ENCODE measurements at places on chromosomes 11 and 22. TPM values are rescaled to one million over a fixed set of nuclear protein-coding genes. Genes with fewer than 3 reads are reported as not detected.

GRCh38 chr11:115739878-115740277 is 235.7 kb upstream of the CADM1 start:
- H3K27me3 ChIP-seq = no peaks in the 10 kb centered on the region
- no peaks in the 10 kb centered on the region for H3K4me1 ChIP-seq
- no peaks in the 10 kb centered on the region for H3K36me3 ChIP-seq
- H3K4me3 ChIP-seq = no peak overlapping the region
- H3K27ac ChIP-seq = no peak overlapping the region

DNA sequence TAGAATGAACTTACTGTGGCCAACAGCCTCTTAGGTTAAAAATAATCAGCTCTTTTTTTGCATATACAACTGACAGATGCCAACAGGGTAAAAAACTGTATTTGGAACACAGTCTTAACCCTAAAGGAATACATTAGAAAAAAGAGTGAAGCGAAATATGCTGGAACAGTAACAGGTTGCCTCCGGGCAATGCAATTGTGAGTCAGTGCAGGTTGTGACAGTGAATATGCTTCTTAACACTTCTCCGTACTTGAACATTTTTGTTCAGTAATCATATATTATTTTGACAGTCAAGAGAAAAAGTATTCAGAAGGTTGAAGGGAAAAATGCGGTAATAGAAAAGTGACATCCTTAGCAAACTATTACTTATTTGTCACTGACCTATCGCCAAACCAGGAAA is 98.5 kb downstream of the DBX1 start:
- H3K27ac ChIP-seq = no peak overlapping the region
- H3K36me3 ChIP-seq = no peaks in the 10 kb centered on the region
- DNase-seq = no peak
- no peaks in the 10 kb centered on the region for H3K4me1 ChIP-seq
- H3K27me3 ChIP-seq = no peaks in the 10 kb centered on the region

DNA sequence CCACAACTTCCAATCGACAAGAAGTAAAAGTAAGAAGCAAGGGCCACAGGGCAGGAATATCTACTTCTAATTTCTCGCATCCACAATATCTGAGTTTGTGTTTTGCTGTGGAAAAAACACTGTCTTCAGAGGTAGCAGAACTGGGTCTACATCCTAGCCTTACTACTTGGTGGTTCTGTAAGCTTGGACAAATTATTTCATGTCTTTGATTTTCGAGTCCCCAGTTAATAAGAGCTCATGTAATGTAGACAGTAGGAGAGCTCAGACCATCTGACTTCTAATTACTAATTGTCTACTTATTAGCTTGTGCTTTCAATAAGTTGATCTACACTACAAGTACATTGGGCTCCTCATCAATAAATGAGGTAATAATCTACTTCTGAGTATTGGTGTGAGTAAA is 13.3 kb upstream of the HBE1 start:
- H3K27me3 ChIP-seq = no peaks in the 10 kb centered on the region
- H3K36me3 ChIP-seq = no peaks in the 10 kb centered on the region
- no peaks in the 10 kb centered on the region for H3K4me1 ChIP-seq
- no peak overlapping the region for H3K4me3 ChIP-seq
- no peak overlapping the region for H3K27ac ChIP-seq
- no peak for DNase-seq

DNA sequence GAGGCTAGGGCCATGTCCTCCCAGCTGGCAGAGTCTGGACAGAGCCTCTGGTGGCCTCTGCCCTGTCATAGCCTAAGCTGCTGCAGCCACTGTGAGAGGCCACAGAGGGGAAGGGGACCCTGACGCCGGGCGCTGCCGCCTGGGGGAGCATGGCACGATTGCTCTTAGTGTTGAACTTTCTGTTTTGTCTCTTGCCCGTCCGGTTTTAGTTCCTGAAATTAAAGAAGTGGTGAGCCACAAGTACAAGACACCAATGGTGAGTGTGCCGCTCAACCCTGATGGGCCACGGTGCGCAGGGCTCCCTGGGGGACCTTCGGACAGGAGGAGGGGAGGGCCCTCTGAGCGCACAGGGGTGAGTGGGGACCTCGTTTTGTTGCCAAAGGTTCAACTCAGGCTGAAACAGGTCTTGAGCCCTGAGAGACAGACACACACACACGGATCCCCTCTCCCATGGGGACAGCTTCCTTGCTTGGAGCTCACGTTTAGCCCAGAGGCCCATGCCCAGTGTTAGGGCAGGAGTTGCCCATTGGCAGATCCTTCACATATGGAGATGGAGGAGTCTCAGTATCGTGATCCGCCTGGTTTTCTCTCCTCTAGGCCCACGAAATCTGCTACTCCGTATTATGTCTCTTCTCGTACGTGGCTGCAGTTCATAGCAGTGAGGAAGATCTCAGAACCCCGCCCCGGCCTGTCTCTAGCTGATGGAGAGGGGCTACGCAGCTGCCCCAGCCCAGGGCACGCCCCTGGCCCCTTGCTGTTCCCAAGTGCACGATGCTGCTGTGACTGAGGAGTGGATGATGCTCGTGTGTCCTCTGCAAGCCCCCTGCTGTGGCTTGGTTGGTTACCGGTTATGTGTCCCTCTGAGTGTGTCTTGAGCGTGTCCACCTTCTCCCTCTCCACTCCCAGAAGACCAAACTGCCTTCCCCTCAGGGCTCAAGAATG is 23.8 kb downstream of the MYBPC3 start:
- no peaks in the 10 kb centered on the region for H3K36me3 ChIP-seq
- no peak overlapping the region for H3K27ac ChIP-seq
- H3K4me3 ChIP-seq = no peak overlapping the region
- no peaks in the 10 kb centered on the region for H3K27me3 ChIP-seq
- no peaks in the 10 kb centered on the region for H3K4me1 ChIP-seq

GRCh38 chr22:24191381-24191841 is 10.1 kb downstream of the SUSD2 start:
- no peaks in the 10 kb centered on the region for H3K36me3 ChIP-seq
- no peaks in the 10 kb centered on the region for H3K27me3 ChIP-seq
- H3K4me1 ChIP-seq = no peaks in the 10 kb centered on the region
- no peak overlapping the region for H3K4me3 ChIP-seq

DNA sequence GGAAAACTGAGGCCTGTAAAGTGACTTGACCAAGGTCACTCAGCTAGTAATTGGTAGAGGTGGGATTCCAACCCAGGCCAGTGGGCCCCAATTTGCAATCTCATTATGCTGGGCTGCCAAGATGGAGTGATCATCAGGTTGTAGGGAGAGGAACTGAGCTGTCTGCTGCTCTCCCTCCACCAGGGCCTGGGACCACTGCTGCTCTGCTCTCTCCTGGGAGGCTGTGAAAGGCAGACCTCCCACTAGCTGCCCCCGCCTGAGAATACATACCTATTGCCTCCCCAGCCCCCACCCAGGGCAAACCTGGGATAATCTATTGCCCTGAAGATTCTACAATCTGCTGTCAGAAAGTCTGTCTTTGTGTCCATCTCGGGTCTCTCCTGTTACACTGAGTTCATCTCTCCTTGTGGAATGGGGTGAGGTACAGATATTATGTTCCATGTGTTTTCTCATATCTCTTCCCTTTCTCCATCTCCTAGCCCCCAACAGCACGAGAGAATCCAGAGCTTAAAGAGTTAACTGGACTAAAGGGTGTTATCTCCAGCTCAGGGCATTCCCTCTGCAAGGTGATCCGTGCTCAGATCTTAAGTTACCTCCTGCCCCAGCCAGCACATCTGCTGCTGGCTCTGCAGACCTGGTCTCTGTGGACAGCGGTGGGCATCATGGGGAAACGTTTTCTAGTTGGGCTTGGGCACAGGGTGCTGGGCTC is 5.6 kb downstream of the NECTIN1 start:
- no peaks in the 10 kb centered on the region for H3K27me3 ChIP-seq
- H3K27ac ChIP-seq = no peak overlapping the region
- peaks cover 8% of the 10 kb centered on the region for H3K4me1 ChIP-seq
- H3K4me3 ChIP-seq = no peak overlapping the region

- no peaks in the 10 kb centered on the region for H3K36me3 ChIP-seq
- H3K27ac ChIP-seq = no peak overlapping the region
- H3K4me3 ChIP-seq = no peak overlapping the region
- DNase-seq = no peak
- no peaks in the 10 kb centered on the region for H3K4me1 ChIP-seq
- H3K27me3 ChIP-seq = no peaks in the 10 kb centered on the region
These were observed 144.9 kb downstream of the BCR start for GRCh38 chr22:23325183-23325582.

- no peaks in the 10 kb centered on the region for H3K27me3 ChIP-seq
- DNase-seq = no peak
- no peak overlapping the region for H3K4me3 ChIP-seq
- H3K27ac ChIP-seq = no peak overlapping the region
- no peaks in the 10 kb centered on the region for H3K36me3 ChIP-seq
These were observed 1.8 kb upstream of the NFAM1 start for GRCh38 chr22:42433754-42434682.

DNA sequence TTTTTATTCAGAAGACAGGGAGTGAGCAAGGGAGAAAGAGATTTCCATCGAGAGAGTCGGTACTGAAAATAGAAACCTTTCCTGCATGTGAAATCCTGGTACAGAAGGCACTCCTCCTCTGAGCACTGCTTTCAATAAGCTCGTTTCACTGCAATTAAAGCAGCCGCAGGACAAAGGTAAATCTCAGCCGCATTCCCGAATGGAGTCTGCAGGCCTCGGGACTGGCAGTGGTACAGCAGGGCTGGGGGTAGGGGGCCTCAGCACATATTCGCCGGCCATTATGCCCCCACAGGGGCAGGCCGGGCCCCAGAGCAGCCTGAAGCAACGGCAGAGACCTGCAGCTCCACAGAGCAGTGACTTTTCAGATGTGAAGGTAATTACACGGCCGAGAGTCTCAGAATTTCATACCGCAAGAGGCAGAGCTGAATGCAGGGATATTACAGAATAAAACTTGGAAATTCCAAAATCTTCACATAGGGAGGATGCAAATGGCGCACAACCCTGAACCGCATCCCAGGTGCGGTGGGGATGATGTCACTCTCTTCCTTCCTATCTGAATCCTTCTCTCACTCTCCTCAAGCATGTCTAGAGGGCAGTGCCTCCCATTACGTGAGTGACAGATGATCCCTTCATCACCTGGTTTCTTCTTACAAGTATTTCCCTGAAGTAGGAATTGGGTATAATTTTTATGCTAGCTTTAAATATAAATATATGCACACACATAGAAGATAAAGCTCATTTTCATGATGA is 622.1 kb downstream of the OPCML start:
- no peaks in the 10 kb centered on the region for H3K36me3 ChIP-seq
- H3K4me1 ChIP-seq = no peaks in the 10 kb centered on the region
- no peak for DNase-seq
- H3K27me3 ChIP-seq = no peaks in the 10 kb centered on the region
- no peak overlapping the region for H3K27ac ChIP-seq

- no peak overlapping the region for H3K27ac ChIP-seq
- no peaks in the 10 kb centered on the region for H3K4me1 ChIP-seq
- H3K4me3 ChIP-seq = no peak overlapping the region
- H3K36me3 ChIP-seq = no peaks in the 10 kb centered on the region
These were observed 241.4 kb downstream of the BRD1 start for GRCh38 chr22:49586244-49586748.

DNA sequence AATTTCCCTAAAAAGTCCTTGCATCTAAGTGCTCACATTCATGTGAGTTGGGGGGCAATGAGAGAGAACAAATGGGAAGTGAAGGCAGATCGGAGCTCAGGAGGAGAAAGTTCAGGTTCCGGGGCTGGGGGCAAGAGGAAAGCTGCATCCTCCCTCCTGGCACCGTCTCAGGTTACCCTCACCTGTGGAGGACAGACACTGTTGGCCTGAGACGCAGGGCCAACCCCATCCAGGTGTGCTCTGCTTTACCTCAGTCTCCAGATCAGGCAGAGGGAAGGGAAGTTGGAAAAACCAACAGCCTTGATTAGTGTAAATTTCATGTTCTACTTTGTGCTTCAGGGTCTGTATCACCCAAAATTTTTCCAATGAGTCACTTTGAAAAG is 146.9 kb downstream of the TRIM29 start:
- no peak overlapping the region for H3K4me3 ChIP-seq
- H3K36me3 ChIP-seq = no peaks in the 10 kb centered on the region
- no peaks in the 10 kb centered on the region for H3K4me1 ChIP-seq
- no peak for DNase-seq
- H3K27me3 ChIP-seq = no peaks in the 10 kb centered on the region

- no peaks in the 10 kb centered on the region for H3K4me1 ChIP-seq
- no peaks in the 10 kb centered on the region for H3K36me3 ChIP-seq
These were observed 159.6 kb upstream of the E2F8 start for GRCh38 chr11:19400296-19400695.

DNA sequence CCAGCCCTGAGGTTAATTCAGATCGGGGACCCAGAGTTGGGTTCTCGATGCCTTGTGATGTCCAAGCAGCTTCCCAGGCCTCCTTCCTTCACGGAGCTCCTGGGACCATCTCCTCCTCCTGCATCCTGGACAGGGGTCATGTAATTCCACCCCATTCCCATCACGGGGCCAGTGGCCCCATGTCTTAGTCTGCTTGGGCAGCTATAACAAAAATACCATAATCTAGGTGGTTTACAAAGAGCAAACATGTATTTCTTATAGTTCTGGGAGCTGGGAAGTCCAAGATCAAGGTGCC is 41.7 kb upstream of the PRDM11 start:
- no peaks in the 10 kb centered on the region for H3K36me3 ChIP-seq
- H3K4me1 ChIP-seq = no peaks in the 10 kb centered on the region
- no peaks in the 10 kb centered on the region for H3K27me3 ChIP-seq
- no peak for DNase-seq
- H3K4me3 ChIP-seq = no peak overlapping the region

- H3K36me3 ChIP-seq = no peaks in the 10 kb centered on the region
- no peaks in the 10 kb centered on the region for H3K4me1 ChIP-seq
- no peaks in the 10 kb centered on the region for H3K27me3 ChIP-seq
- DNase-seq = no peak
These were observed 693 bp upstream of the PRR14L start for GRCh38 chr22:31750365-31751284.

GRCh38 chr11:57049749-57050148 is 61.0 kb downstream of the OR5AK2 start:
- H3K27me3 ChIP-seq = no peaks in the 10 kb centered on the region
- no peaks in the 10 kb centered on the region for H3K4me1 ChIP-seq
- H3K4me3 ChIP-seq = no peak overlapping the region

GRCh38 chr22:49086181-49086580 is 741.5 kb downstream of the BRD1 start:
- DNase-seq = no peak
- no peaks in the 10 kb centered on the region for H3K36me3 ChIP-seq

GRCh38 chr22:23394525-23395326 is 185.4 kb downstream of the IGLL1 start:
- no peak overlapping the region for H3K27ac ChIP-seq
- H3K4me1 ChIP-seq = no peaks in the 10 kb centered on the region
- no peaks in the 10 kb centered on the region for H3K36me3 ChIP-seq
- H3K4me3 ChIP-seq = no peak overlapping the region
- H3K27me3 ChIP-seq = no peaks in the 10 kb centered on the region

The OSBPL5 gene
- 24.7 TPM for total RNA-seq

The CST6 gene
- total RNA-seq = not detected

The SAA2 gene
- total RNA-seq = not detected

The MFRP gene
- not detected for total RNA-seq

The OR10D3 gene
- not detected for total RNA-seq

The SLC22A25 gene
- not detected for total RNA-seq

The OR52R1 gene
- not detected for total RNA-seq

The CSF2RB gene
- total RNA-seq = 3.5 TPM

The SERPING1 gene
- total RNA-seq = 552 TPM

The NLRP14 gene
- total RNA-seq = 0.35 TPM

The PTPRCAP gene
- total RNA-seq = 2.5 TPM

The MIOX gene
- total RNA-seq = not detected

Data from uterus (tissue), 4 donors.